ENCODE measurements at places on chromosomes 13 and 19.

DNA sequence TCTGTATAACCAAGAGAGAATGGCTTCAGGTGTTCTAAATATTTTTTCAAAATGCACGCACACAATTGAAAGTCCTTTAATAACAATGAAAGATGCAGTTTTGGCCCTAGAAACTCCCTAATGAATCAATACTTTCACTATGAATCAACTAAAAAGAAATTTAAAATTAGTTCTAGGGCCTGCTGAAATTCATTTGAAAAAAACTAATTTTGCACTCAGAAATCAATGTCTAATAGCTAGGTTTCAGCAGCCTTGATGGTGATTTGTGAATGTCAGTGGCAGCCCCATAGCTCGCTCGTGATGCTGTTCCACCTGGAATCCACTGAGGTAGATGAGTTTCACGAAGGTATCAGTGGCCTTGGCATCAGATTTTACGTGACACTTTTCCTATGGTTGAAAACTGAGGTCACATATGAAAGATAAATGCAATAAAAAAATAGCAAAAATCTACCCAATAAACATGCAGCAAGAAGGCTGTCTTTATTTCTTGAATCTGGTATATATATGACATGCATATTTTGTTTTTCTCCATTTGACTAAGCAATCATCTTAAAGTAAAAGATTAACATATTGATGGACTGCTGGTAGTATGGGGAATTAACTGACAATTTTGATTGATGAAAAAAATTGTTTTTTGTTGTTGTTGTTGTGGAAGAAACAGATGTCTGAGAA, 141.0 kb downstream of the AKAP11 start:
- DNase-seq, result no peak

GRCh38 chr19:22523940-22524339, 101.8 kb upstream of the ZNF98 start:
- peak; percentile 82 for DNase-seq

DNA sequence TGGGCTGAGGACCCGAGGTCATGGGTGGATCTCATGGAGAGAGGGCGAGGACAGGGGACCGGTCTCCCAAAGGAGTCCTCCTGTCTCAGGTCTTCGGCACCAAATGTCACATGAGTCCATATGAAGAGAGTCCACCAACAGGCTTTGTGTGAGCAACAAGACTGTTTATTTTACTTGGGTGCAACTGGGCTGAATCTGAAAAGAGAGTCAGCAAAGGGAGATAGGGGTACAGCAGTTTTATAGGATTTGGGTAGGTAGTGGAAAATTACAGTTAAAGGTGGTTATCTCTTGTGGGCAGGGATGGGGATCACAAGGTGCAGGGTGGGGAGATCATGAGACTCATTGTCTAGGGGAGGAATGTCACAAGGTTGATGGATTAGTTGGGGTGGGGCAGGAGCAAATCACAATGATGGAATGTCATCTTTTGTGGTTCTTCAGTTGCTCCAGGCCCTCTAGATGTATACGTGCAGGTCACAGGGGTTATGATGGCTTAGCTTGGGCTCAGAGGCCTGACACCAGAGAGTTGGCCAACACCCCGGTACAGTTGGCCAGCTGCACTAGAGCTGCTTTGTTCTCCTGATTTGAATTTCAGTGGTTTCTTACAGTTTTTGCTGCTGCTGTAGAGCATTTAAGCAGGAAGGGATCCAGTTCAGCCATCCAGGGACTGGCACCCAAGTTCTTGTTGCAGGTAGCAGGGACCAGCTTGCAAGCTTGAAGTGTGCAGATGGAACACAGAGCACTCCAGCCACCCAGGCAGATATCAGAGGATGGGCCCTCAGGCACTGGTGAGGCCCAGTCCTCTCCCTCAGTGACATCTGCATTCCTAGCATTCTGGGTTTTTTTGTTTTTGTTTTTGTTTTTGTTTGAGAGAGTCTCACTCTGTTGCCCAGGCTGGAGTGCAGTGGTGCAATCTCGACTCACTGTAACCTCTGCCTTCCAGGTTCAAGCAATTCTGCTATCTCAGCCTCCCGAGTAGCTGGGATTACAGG, 26.4 kb upstream of the IGFL1 start:
- no peak for DNase-seq

DNA sequence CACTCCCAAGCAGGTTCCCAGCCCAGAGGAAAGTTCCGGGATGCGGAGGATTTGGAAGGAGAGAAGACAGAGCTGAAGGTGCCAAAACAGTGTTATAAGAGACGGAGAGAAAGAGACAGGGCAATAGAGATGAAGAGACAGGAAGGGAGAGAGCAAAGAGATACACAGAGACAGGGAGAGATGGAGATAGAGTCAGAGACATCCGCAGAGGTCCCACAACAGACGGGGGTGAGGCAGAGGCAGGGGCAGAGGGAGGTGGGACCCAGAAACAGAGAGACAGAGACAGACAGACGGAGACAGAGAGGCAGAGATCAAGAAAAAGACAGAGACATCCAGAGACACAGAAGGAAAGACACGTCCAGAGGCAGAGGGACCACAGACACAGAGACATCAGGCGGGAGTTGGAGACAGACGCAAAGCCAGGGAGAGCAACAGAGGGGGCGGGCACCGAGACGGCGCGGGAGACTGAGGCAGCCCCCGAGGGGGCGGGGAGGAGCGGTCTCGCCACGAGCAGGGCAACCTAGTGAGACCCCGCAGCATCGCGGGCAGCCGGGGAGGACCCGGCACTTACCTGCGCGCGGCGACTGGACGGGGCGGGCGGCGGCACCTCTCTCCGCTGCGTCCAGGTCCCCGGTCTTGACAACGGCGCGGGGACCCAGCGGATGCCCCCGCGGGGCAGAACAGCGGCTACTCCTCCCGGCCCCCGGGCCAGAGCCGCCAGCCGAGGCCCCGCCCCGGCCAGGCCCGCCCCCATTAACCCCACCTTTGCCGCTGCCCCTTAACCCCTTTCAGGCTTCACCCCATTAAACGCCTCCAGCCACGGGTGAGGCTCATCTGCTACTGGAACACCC, at the start of gene GPR4:
TSS of gene GPR4 (minus strand) at position 689 of the 851 bp plus-strand sequence. CDS start 10,346 bp downstream, outside the sequence.
- no peak for DNase-seq

DNA sequence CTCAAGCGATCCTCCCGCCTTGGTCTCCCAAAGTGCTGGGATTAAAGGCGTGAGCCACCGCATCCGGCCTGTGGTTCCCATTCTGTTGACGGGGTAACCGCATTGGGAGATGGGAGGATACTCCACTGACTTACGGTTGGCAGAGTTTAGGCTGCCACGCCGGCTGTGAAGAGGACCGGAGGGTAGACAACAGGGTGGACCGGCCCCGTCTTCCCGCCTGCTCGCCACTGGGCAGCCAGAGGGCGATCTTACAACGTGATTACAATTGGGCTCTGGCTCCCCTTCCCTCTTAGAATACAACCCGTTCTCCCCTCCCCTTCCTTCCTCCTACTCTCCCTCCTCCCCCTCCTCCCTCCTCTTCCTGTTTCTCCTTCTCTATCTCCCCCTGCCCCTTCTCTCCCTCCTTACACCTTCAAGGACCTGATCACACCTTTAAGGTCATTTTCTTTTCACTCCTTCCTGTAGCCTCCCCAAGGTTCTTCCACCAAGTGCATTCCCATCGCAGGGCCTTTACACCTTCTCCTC, 957 bp upstream of the CCDC194 start:
- DNase-seq, result peak; percentile 84

- no peak for DNase-seq
Observed at GRCh38 chr13:68714292-68714691, 1393.3 kb upstream of the ATXN8OS start.

- no peak for DNase-seq
Observed at GRCh38 chr13:70324519-70324918, 216.3 kb upstream of the KLHL1 start.

DNA sequence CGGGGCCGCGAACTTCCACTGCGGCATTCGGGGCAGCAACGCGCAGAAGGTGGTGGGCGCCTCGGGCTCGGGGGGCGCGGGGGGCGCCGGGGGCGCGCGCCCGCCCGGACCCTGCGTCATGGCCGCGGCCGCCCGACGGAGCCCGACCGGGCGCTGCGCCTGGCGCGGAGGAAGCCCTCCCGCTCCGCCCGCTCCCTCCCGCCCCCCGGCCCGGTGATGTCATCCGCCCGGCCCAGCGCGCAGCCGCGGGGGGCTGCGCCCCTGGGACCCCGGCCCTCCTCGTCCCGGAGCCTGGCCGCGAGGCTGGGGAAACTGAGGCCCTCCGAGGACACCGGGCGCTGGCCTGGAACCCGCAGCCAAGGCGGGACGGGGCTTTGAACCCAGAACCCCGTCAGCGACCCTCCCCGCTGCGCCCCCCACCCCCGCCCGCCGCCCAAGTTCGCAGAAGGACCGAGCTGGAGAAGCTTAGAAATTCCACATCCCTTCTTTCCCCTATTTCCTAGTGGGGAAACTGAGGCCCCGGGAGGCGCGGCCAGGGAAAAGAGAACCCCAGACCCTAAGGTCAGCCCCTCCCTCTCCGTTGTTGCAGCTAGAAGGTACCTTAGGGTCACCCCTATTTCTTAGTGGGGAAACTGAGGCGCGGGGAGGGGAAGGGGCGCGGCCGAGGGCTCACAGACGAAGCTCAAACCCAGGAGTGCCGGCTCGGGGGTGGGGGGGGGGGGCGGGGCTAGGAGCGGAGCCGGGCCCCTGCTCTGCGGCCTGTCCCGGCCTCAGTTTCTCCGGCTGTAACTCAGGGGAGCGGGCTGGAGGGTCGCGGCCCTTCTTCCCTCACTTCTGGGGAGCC, at the start of gene SHC2:
TSS of gene SHC2 (minus strand) at position 157 of the 844 bp plus-strand sequence. CDS start at position 120, 37 bp downstream.
- DNase-seq, result no peak

GRCh38 chr19:24029941-24030636, 56.9 kb upstream of the ZNF254 start:
- no peak for DNase-seq

DNA sequence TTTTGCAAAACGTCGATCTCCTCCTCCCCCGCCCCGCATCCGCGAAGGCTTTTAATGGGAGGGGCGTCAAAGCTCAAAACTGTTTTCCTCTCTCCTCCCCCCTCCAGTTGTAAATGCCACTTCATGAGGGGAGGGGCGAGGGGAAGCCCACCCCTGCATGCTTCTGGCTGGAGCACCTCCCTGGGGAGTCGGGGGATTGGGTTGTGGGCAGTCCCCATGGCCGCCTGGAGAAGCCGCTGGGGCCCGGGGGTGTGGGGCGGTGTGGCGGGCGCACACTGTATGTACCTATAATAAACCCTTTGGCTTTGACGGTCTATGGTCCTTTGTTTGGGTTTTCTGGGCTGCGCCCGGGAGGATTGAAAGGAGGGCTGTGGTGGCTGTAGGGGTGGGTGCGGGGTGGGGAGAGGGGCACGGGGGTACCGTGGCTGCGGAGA, 505 bp upstream of the SHKBP1 start:
- DNase-seq, result peak; percentile 76

GRCh38 chr19:5967994-5968430, 9.9 kb downstream of the RANBP3 start:
- peak; percentile 58 for DNase-seq

- peak; percentile 64 for DNase-seq
Observed at GRCh38 chr19:33214596-33214995, 11.1 kb downstream of the SLC7A10 start.

- no peak for DNase-seq
Observed at GRCh38 chr13:40061466-40062450, 406.3 kb downstream of the COG6 start.

DNA sequence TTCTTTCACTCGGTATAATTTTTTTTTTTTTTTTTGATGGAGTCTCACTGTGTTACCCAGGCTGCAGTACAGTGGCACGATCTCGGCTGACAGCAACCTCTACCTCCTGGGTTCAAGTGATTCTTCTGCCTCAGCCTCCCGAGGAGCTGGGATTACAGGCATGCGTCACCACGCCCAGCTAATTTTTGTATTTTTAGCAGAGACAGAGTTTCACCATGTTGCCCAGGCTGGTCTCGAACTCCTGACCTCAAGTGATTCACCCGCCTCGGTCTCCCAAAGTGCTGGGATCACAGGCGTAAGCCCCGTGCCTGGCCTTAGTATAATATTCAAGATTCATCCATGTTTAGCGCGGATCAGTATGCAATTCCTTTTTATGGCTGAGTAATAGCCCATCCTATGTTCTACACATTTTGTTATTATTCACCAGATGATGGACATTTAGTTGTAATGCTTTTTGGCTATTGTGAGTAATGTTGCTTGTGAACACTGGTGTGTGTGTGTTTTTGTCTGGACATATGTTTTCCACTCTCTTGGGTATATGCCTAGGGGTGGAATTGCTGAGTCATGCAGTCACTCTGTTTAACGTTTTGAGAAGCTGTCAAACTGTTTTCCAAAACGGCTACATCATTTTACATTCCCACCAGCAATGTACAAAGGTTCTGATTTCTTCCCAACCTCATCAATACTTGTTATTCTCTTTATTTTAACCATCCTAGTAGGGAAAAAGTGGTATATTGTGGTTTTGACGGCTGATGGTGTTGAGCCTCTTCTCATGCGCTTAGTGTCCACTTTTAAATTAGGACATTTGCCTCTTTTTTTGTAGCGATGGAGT, 22.9 kb downstream of the PLEKHF1 start:
- peak; percentile 46 for DNase-seq

DNA sequence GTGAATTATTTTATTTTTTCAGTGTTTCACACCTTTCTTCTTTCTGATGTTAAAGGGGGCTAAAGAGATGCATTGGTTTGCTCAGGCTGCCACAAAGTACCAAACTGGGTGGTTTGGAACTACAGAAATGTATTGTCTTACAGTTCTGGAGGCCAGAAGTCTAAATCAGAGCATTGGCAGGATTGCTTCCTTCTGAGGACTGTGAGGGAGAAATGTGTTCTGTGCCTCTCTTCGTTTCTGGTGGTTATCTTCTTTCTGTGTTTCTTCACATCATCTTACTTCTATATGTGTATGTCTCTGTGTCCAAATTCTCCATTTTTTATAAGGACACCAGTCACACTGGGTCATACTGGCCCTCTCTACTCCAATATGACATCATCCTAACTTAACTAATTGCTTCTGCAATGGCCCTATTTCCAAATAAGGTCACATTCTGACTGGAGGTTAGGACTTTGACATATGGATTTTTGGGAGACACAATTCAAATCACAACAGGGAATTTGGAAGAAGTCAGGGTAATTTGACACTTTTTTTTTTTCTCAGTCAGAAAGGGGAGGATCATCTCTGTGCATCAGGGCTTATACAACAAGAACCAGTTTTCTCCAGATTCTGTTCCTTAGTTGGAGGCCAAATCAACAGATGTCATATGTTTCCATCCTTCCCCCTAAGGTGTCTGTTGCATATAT, 188.2 kb downstream of the KCNRG start:
- DNase-seq, result no peak

DNA sequence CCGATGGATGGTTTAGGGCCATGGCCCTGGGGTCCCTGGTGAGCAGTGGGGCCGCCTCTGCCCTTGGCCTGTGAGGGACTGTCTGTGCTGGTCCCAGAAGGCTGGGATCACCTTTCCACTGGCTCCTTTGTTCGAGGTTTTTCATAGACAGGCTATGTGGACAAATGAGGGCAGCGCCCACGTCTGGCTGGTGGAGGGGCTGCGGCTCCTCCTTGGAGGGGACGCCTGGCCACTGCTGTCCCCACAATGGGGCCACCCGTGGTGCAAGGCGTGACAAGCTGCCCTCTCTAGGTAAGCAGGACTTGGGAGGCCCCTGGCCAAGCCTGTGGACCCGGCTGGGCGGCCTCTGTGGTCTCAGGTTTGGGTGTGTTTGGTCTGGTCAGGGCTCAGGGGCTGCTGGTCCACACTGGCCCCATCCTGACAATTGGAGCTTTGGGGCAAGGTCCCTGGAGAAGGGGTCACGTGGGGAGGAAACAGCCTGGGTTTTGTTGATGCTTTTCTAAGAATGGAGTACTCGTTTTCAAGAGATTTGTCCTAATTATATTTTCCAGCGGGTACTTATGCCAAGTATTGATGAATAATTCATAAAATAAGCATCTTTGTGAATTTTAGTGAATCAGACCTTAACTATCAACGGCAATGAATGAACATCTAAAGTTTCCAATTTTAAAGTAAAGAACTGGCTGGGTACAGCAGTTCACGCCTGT, 33.3 kb downstream of the MCF2L start:
- no peak for DNase-seq

GRCh38 chr19:16345457-16345856, 20.8 kb downstream of the KLF2 start:
- no peak for DNase-seq
